ENCODE measurements at places on chromosomes 3 and 15.

DNA sequence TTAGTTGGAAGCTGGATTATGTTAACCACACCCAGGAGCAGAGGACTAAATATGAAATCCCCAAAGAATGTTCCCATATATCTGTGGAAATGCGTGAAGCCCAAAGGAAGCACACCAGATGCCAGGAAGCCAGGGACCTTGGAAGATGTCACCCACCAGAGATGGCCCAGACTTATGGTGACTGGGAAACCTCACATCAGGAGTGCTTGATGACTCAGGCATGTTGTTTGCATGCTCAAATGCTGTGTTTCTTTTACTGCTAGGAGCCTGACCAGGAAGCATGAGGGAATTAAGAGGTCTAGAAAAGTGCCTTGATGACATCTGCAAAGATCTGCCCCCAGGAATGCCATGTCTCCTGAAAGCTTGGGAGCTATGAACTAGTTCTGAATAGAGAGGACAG lies 109.0 kb upstream of the SLC2A2 start:
- DNase-seq, result no peak

- DNase-seq, result no peak
Measured at GRCh38 chr3:118760585-118761290, 273.9 kb downstream of the IGSF11 start.

- no peak for DNase-seq
Measured at GRCh38 chr15:51274956-51275355, 63.4 kb downstream of the CYP19A1 start.

- DNase-seq, result no peak
Measured at GRCh38 chr3:44654039-44654438, 5.5 kb downstream of the ZNF35 start.

- no peak for DNase-seq
Measured at GRCh38 chr15:32723171-32723948, 5.6 kb downstream of the GREM1 start.

DNA sequence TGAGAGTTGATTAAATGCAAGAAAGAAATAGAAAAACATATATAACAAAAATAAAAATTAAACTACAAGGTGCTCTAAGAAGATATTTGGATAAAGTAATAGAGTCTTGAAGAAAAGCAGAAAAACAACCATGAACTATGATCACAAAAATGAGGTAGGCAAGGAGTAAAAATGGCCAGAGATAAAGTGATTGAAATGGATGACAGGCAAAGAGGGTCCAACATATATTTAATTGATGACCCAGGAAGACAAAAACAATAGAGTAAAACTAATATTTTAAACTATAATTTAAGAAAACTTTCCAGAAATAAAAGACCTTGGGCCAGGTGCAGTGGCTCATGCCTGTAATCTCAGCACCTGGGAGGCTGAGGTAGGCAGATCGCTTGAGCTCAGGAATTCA lies 22.1 kb upstream of the WDR49 start:
- DNase-seq, result no peak

DNA sequence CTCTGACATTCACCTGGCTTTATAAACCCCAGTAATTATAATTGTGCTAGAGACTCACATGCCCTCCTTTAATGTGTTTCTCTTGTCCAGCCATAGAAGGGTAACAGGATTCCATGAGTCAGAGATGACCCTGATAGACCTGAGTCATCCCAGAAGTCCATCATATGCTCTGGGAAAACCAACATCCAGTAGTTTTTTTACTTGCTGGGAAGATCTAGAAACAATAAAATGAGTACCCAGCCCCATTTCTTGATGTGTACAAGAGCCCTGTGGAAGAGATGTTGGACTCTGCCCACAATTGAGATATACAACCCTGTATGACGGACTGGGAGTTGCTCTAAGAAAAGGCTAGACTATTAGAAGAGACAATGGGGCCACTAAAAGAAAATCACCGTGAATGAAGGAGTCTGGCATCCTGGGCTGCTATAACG lies 22.4 kb upstream of the THUMPD3 start:
- DNase-seq, result no peak

GRCh38 chr3:115279939-115280338 lies 132.9 kb upstream of the ZBTB20 start:
- DNase-seq, result no peak

- DNase-seq, result no peak
Measured at GRCh38 chr3:152374262-152374990, 105.7 kb downstream of the MBNL1 start.

DNA sequence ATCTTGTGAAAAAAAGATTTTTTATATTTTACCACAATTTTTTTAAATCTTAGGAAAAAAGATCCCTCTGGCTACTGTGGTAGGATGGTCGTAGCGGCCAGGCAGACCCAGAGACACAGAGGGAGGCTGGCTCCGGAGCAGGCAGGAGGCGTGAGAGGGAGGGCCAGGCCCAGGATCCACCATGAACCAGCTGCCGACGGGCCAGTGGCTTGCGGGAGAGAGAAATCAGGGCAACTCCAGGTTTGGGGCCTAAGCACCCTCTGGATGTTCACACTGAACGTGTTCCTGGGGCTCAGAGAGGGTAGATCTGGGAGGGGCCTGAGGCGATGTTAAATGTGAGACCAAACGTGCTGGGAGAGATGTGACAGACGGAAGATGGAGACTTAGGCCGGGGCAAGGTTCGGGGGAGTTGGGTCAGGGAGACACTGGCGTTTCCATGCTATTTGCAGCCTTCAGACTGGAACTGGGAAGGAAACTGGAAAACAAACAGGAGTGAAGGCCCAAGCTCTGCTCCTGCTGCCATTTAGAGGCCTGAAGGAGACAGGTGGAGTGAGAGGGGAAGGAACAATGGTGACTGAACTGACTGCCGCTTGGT lies 1.6 kb upstream of the VILL start:
- no peak for DNase-seq

All from Right ventricle myocardium superior (tissue), 1 donor.